ENCODE measurements at places on chromosomes 2 and 18. TPM values are rescaled to one million over a fixed set of nuclear protein-coding genes. Genes with fewer than 3 reads are reported as not detected.

PSMA8 gene
- not detected for total RNA-seq

VSNL1 gene
- not detected for total RNA-seq

GRCh38 chr2:149994057-149994728, 406.6 kb upstream of the MMADHC start:
- H3K27me3 ChIP-seq, result no peaks in the 10 kb centered on the region
- H3K27ac ChIP-seq, result no peak overlapping the region
- DNase-seq, result no peak
- no peaks in the 10 kb centered on the region for H3K36me3 ChIP-seq
- no peaks in the 10 kb centered on the region for H3K4me1 ChIP-seq
- no peak overlapping the region for H3K4me3 ChIP-seq

ZC3H6 gene
- 13.1 TPM for total RNA-seq

C1QL2 gene
- total RNA-seq, result not detected
